ENCODE measurements at places on chromosomes 12 and 14. TPM values are rescaled to one million over a fixed set of nuclear protein-coding genes. Genes with fewer than 3 reads are reported as not detected.

The NEDD1 gene
- total RNA-seq: 34.8 TPM

The CD9 gene
- total RNA-seq: 1.8 TPM

The GPX2 gene
- not detected for total RNA-seq

The CLEC4E gene
- not detected for total RNA-seq

The KCNJ8 gene
- total RNA-seq: 4.6 TPM

The EPYC gene
- total RNA-seq: not detected

The FIGNL2 gene
- 39.7 TPM for total RNA-seq

The NTN4 gene
- 6.0 TPM for total RNA-seq

The OTX2 gene
- total RNA-seq: 0.84 TPM

The PMCH gene
- total RNA-seq: not detected

The SERPINA3 gene
- not detected for total RNA-seq

The CPM gene
- total RNA-seq: not detected

The KLHL33 gene
- total RNA-seq: not detected

The BDKRB2 gene
- total RNA-seq: 0.18 TPM

The TRIM9 gene
- 19.7 TPM for total RNA-seq

The KRT3 gene
- total RNA-seq: not detected

DNA sequence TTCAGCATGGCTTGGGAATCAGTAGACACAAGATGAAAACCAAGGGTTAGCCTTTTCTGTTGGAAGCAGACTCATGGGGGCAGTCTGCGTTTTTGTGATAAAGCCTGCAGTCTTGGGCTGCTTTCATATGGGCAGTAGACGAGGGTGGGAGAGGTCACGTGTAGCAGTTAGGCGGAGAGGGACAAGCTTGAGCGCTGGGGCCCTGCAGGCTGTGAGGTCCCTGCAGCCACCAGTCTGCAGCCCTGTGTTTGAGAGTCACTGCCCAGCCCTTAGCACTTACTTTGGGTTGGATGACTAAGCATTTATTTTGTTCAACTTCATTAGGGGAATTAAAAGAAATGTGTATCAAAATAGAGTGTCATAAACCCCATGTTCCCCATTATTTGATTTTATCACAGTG, 37.2 kb downstream of the EP400 start:
- no peak for DNase-seq

- DNase-seq: no peak
These were observed 36.6 kb downstream of the KRT76 start for GRCh38 chr12:52740584-52740983.

DNA sequence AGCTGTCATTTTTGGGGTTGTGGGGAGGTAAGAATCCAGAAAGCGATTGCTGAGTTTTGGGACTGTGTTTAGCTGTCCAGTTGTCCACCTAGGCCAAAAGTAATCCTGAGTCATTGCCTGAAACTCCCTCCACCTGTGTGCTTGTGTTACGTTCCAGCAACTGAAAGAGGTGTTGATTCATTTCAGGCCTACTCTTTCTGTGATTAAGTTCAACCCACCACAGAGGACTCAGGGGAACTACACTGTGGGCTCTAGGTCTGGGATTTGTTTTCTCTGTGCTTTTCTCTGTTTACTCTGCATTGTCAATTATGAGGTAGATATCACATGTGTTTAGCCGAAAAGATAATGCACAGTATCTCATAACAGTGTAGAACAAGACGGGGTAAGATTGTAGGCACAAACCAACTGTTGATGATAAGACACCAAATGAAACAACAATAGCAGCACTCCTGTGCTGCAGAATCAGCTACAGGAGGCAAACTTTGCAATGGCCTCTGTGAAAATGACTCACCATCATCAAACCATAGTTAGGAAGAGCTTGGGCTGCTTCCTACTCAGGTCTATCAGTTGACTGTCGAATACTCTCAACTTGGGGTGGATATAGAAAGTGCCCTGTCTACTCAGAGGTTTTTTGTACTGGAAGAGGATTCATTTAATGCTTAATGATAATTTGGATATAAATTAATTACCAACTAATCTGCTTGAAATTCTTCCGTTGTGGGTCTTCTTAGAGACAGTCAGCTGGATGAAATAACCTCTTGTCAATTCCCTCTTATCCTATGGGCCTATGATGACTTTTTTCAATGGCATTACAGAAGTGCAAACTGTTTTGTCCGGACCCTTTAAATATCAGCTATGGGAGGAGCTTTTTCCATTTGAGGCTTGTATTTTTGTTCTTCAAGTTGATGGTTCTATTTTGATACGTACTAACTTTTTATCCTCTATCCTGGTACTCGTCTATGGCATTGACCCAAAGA, 385.9 kb downstream of the BMP4 start:
- DNase-seq: no peak

- no peak for DNase-seq
These were observed 50.3 kb upstream of the SLC2A13 start for GRCh38 chr12:40156021-40156764.

GRCh38 chr14:52907949-52908348, 42.9 kb downstream of the FERMT2 start:
- DNase-seq: no peak

DNA sequence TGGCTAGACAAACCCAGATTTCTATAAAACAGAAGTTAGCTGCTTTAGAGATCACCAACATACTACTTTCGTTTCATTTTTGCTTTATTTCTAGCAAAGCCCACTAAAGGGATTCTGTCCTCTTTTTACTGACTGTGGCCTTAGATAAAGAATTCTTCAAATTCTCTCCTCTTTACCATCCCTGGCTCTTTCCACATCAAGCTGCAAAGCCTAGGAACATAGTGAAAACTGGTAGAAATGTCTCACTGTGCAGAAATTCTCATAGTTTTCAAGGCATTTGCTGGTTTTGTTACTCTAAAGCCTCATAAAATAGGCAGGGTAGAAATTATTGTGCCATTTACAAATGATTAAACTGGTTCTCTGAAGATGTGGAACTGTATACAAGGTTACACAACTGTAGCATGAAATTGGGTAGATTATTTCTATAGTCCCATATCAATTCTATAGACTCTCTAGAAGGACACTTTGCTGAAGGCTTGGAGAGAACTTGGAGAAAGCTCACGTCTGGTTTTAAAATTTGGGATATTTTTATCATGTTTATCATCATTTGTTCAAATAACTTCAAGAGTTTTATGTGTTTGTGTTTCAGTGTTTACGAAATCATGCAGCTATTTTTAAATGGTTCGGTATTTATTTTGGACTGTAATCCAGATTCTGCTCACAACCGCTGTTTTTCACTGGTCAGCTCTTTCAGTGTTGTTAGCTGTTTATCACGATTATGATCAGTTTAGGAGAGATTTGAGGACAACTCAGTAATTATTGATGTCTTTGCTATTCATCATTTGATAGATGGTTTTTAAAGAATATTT, 36.7 kb upstream of the CSRP2 start:
- DNase-seq: no peak

DNA sequence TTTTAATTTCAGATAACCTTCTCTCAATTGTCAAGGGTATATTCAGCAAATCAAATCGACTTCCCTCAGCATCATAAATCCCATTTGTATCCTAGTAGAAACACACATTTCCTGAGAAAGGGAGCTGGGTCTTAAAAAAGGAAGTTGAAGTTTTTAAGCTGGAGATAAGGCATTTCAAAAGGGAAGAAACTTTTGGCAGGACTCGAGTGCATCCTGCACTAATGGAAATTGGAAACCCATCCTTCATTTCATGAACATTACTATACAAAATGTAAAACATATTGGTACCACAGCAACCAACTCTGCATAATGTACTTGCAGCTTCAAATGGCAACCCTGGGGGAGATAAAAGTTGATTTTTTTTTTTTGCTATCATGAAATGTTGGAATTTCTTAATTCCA, 23.7 kb upstream of the TMCC3 start:
- no peak for DNase-seq

DNA sequence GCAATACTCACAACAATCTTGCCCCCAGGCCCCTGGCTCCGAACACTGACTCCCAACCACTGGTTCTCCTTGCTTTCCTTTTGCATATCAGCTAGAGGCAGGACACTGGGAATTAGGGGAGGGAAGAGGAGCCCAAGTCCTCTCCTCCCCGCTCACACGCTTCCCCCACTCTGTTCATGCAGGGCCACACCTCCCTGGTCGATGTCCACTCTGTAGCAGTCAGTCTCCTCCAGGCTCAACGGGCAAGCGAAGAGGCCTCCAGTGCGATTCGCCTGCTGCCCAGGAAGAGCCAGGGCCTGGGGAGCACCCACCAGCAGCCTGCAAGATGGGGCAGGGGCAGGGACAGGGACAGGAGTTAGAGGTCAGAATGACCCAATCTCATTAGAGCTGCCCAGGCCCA, 4.8 kb downstream of the ITGA7 start:
- DNase-seq: no peak

DNA sequence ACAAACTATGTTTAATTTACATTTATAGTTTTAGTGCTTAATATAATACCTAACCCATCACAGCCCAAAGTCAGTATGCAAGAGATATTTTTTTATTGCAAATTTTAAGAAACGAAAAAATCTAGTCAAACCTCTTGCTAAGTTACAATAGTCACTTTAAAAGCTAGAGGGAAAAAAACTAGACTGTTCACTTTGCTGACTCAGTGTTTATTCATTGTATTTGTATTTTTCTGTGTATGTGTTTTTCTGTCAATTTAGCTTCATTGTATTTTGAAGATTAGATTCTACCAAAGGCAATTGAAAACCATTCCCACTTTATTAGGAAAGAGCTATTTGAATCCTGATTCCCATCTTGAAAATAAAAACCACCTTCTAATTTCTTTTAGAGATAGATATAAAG, 891.5 kb downstream of the SLC16A7 start:
- no peak for DNase-seq

- no peak for DNase-seq
These were observed 105.8 kb downstream of the PRKD1 start for GRCh38 chr14:29821661-29822429.

GRCh38 chr12:64633011-64633939, 23.0 kb downstream of the RASSF3 start:
- DNase-seq: no peak

- DNase-seq: no peak
These were observed 274.2 kb upstream of the E2F7 start for GRCh38 chr12:77339610-77340009.

- DNase-seq: peak; percentile 35
These were observed 98.2 kb upstream of the GSC start for GRCh38 chr14:94867946-94868771.

- no peak for DNase-seq
These were observed 234.0 kb downstream of the ETNK1 start for GRCh38 chr12:22858849-22859570.

GRCh38 chr12:129378496-129378895, 525.2 kb downstream of the GLT1D1 start:
- no peak for DNase-seq

DNA sequence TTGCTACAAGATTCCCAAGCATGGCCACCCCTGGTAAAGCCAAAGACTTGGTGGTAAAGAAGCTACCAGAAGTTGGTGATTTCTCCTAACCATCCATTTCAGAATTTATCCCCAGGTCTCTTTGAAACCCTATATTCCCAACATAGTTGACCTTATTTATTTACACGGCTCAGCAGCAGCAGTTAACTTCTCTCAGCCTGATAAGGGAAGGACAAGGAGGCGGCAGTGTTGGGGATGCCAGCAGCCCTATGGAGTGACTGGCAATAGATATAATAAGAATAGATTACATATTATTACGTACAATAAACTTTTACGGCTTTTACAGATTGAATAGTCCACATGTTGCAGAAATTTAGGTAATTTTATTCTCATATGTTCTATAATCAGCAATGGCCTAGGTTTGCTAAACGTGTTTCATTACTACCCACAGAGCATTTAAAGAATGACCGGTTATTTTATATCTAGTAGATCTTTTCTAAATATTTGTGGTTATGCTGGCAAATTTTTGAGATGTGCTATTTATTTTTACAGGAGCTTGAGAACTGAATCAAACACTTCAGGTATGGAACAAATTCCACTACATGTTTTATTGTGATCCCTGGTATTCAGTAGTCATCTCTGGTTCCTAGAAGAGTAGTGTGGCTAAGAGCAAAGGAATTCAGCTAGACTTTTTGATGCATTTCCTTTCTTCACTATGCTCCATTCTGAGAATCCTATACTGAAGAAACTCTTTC, 19.8 kb upstream of the PALS1 start:
- no peak for DNase-seq

- peak; percentile 46 for DNase-seq
These were observed 157.3 kb upstream of the PLXNC1 start for GRCh38 chr12:93990832-93991803.

GRCh38 chr12:63809566-63809965, 29.9 kb downstream of the RXYLT1 start:
- DNase-seq: no peak

- no peak for DNase-seq
These were observed 27.8 kb downstream of the CNOT2 start for GRCh38 chr12:70271025-70271424.

GRCh38 chr12:8970432-8970831, 18.9 kb upstream of the KLRG1 start:
- DNase-seq: no peak

GRCh38 chr12:43692064-43692463, 66.5 kb downstream of the PUS7L start:
- DNase-seq: no peak

GRCh38 chr12:76266797-76267196, 81.4 kb downstream of the BBS10 start:
- DNase-seq: no peak

DNA sequence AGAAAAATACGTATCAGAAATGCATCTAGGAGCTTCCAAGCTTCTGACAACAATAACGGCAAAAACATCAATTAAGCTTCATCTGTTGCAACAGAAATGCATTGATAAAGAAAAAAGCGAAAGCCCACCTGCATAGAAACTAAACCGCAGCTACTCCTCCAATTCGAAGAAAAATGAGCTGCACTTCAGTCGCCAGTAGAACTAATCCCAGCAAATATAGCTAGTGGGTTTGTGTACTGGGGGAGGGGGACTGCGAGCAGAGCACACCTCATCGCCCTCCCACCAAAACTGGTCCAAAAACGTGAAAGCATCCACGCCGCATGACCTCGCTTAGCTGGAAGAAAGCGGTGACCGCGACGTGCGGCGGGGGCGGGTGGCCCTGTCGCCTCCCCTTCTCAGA, 1.2 kb downstream of the SLC35F4 start:
- DNase-seq: no peak

- DNase-seq: no peak
These were observed 81.5 kb downstream of the DPF3 start for GRCh38 chr14:72812292-72812851.

DNA sequence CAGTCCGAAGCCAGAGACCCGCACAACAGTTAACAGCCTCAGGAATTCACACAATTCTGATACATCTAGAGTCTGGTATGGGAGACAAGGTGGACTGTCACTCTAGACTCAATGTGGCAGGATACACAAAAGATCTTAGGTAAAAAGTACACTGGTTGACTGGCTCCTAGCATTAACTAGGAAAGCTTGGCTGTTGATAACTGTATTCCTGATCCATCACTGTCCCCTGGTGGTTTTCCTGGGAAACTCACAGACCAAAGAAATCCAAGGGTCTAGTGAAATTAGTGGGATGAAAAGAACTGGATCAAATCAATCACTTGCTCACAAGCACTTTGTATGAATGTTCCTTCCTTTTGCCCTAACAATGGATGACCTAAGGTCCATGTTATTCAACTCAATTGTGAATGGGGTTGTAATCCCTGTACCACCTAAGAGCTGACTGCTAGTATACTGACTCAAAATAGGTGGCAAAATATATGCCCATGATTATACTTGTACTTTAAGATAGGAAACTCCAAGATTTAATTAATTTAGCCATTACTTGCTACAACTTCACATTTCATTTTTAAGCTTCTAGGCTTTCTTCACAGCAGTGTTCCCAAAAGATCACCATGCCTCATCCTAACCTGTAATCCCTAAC, 14.0 kb downstream of the NPC2 start:
- no peak for DNase-seq

GRCh38 chr14:75282170-75282554, 3.5 kb downstream of the FOS start:
- no peak for DNase-seq

All from neural crest cell (in vitro differentiated cells).